ENCODE measurements at places on chromosomes 2 and 18.

DNA sequence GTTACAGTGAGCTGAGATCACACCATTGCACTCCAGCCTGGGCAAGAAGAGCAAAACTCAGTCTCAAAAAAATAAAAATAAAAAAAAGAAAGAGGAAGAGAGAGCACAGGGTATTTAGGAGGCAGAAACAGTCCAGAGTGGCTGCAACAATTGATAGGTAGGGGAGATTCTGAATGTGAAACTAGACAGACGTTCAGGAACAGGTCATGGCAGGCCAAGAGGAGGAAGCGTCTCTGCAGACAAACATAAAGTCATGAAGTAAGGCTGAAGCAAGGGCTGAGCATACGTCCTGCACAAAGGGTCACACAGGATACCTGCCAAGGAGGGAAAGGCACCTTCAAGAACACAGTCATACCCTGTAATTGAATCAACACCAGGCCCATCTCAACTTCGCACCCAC is 64.1 kb upstream of the ZNF532 start:
- no peak for DNase-seq

DNA sequence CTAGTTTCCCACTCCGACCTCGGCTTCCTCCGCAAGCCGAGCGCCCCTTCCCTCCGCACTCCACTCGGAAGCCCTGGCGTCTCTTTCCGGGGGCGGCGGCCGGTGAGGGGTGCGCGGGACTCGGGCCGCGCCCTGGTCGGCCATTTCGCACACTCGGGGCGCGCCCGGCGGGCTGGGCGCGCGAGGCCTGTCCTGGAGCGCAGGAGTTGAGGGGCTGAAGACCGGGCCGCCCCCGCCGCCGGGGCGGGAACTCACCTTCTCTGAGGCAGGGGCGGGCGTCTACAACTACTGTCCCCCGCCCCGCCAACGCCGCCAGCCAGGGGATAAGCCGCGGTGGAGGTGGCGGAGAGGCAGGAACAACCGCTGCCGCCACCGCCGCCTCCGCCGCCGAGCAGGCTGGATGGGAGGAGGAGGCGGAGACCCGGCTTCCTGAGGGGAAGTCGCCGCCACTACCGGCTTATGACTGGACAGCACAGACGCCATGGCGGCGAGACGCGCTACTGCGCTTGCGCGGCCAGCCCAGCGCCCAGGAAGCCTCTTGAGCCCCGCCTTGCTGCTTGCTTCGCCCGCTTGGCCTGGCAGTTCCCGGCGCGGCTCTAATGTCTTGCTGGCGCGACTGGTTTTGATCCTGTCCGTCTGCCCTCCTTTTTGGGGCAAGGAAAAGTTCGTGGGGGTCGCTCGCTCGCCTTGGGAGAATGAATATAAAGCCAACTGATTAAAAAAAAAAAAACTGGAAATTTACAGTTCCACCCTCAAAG is at the start of gene KRCC1:
KRCC1 (minus strand) TSS at position 413 of the 758 bp plus-strand sequence. CDS start 27,220 bp downstream, outside the sequence.
- peak; percentile 87 for DNase-seq

DNA sequence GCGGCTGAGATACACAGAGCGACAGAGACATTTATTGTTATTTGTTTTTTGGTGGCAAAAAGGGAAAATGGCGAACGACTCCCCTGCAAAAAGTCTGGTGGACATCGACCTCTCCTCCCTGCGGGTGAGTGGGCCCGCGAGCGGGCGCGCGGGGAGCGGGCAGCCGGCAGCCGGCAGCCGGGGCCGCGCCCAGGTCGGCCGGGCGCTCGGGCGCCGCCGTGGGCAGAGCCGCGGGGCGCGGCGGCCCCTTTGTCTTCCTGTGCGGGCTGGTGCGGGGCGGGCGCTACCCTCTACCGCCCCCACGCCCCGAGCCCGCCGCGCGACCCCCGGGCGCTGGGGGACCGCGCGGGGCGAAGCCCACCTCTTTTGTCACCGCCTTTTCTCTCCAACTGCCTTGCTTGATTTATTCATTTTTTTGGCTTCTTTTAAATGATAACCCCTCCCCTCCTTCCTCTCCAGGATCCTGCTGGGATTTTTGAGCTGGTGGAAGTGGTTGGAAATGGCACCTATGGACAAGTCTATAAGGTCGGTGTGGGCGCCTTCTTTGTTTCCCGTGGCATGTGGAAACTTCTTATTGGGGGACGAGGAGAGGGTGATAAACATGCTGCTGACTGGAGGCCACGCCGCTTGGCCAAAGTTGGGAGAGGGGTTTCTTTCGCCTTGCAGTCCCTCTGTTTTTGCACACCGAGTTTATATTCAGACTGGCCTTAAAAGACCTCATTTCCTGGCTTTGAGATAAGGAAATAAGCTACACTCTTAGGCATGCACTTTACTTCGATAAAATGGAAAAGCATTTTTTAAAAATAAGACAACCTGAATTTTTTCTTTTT is 722 bp downstream of the MAP4K4 start:
- no peak for DNase-seq

- no peak for DNase-seq
These were observed 329.3 kb downstream of the C1D start for GRCh38 chr2:67733517-67733916.

DNA sequence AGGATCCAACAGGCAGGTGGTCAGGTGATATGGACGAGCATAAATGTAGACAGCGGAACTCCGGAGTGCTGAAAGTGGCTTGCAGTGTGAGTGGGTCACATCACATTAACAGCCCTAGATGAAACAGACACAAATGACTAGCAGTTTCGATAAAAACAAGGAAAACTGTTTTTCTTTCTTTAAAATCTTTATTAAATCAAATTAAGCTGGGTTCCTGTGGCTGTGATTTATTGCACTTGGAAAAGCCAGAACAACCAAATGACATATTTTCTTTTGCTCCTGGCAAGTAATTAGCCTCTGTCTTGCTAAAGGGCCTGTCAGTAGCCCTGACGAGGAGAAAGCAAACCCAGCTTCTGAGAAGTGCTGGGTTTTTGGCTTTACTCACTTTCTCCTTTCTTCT is 152.9 kb upstream of the DDX18 start:
- DNase-seq: no peak

- no peak for DNase-seq
These were observed 358.1 kb upstream of the SYT4 start for GRCh38 chr18:43635397-43635796.

- DNase-seq: no peak
These were observed 65.2 kb upstream of the FIGN start for GRCh38 chr2:163800951-163801381.

DNA sequence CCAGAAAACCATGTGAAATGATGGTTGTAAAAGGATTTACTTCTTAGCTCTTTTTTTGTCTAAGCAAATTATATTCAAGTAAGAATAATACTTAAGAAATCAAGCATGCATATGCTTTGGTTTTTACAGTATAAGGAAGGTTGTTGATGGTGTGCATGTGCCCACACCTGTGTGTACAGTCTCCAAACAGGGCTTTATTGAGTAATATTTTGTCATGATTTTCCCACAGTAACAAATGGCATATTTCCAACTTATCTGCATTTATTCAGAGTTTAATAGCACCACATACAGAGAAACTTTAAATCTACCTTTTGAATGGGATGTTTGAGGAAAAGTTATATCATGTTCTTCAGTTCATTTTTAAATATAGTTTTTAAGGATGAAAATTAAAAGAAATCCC is 76.5 kb upstream of the DSG1 start:
- no peak for DNase-seq

GRCh38 chr18:44508474-44508873 is 172.2 kb upstream of the SETBP1 start:
- no peak for DNase-seq

DNA sequence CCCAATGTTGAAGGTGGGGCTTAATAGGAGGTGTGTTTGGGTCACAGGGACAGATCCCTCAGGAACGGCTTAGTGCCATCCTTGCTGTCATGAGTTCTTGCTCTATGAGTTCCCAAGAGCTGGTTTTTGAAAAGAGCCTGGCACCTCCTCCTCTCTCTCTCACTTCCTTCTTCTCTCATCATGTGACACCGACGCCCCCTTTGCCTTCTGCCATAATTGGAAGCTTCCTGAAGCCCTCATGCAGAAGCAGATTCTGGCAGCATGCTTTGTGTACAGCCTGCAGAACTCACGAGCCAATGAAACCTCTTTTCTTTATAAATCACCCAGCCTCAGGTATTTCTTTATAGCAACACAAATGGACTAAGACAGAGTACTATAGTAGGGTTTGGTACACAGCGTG is 100.4 kb upstream of the SH3BP4 start:
- DNase-seq: no peak

GRCh38 chr2:223488814-223489213 is 113.3 kb downstream of the SCG2 start:
- DNase-seq: no peak

- DNase-seq: no peak
These were observed 215.6 kb upstream of the SMIM21 start for GRCh38 chr18:75643083-75643482.

DNA sequence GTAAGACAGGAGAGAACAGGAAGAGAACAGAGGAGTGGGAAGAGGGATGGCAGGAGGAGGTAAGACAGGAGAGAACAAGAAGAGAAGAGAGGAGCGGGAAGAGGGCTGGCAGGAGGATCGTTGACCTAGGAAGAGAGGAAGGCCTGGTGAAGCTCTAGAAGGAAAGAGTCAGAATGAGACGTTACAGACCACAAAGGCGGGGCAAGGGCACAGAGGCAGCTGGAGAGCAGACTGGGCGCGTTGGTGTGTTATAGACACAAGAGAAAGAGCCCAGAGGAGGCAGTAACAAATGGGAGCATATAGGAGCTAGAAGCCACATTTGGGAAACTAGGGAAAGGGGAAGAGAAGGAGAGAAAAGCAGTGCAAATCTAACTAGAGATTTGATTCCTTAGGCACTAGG is 26.6 kb downstream of the PTRHD1 start:
- no peak for DNase-seq

DNA sequence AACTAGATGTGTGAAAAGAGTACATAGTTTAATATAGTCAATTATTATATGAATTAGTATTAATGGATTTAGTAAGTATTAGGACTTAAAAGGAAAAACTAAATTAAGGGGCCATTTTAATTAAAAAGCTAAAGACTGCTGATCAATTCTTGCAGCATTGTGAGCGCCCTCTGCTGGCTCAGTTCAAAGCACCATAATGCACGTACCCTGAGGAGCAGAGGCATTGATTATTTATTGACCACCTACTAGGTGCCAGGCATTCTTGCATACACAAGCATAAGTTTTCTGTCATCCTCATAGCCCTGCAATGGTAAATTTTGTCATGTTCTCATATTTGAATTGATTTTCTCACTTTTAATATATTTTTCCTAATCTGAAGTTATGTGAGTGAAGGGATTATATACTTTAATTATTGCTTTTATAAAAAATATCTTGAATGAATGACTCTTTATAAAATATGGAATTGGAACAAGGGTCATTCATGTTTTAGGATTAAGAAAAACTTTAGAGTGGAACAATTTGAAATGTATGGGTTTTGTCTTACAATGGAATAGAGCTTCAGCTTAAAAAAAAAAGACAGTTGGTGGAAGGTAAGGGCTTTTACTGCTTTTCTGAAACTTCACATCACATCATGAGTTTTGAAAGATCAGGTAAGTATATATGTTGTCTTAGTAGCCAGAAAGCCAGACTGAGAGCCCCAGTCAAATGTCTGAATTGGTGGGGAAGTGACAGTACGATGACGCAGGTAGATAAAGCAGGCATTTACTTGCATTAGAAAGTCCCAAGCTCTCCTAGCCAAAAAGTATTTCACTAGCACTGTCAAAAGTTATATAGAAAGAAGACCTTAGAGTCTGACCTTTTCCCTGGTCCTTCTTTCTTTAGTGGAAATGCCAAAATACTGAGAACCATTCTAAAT is 9.7 kb downstream of the ITGA4 start:
- peak; percentile 48 for DNase-seq

DNA sequence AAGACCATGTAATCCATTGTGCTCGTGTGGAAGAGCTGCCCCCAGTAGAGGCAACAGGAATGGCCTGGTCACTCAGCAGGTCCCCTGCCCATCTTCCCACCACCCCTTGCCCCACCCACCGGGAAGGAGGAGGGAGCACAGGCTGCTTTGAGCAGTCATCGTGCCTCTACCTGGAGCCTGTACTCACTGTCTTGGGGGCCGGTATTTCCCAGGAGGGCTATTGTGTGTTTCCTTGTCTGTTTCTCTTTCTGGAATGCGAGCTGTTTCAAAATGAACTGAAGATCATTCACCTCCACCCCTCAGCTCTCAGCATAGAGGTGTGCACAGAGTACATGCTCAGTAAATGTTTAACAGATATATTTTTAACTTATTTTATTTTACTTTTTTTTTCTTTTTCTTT is 7.7 kb upstream of the AMMECR1L start:
- DNase-seq: no peak

DNA sequence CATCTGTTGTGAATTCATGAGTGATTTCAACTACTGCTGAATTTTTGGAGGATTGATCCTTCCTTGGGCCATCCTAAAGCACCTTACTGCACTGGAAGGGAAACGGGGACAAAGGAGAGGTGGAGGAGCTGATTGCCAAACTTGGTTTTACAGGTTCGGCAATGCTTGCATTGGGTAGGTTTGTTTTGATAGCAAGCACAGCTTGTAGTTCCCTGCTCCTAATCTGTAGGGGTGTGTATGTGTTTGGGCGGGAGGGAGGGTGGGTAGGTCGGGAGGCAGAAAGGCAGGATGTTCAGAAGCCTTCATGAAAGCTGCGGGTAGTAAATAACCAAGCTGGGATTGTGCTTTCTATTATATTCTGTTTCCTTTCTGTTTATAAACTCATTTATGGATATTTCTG is 24.6 kb downstream of the PHLPP1 start:
- no peak for DNase-seq

DNA sequence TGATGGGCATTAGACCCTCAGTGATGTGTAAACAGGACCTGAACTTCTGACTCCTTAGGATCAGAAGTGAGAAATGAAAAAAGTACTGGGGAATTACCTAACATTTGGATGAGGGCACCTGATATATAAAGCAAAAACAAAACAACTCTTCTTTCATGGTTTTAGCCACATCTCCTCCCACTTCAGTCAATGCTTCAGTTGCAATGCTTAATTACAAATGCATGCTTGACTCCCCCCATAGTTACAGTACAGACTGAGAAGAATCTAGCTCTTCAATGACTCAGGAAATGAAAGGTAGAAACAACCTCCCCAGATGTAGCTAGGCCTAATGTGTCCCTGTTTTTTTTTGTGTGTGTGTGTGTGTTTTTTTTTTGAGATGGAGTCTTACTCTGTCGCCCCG is 276.8 kb upstream of the POU3F3 start:
- DNase-seq: no peak

DNA sequence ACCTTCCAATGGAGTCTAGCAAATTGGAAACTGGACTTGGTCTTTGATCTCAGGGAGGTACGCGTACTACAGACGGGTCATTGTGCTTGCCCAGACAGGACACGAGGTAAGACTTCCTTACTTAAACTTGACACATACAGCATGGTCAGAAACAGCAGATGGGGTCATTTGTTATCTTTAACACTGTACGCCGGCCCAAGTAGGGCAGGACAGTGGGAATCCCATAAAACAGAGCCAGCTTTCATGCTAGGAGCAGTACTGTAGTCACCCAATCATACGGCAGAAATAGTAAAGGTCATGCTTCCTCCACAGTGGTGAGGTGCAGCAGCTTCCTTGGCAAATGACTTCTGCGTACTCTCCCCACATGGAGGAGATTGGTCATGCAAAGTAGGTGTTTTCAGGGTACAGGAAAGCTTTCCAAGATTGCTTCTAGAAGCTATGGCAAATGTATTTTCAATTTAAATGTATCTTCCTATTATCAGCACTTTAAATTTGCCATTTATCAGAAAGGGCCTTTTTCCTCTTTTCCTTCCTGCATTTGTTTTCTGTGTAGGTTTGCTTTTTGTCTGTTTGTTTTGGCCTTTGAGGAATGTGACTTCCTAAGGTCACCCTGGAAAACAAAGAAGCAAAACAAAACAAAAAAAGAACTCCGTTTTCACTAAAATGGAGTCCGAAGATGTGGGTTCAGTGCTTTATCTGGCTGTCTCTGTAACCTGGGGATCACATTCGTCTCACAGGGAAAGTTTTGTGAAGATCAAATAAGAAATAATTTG is 74.0 kb upstream of the DSG1 start:
- no peak for DNase-seq

- no peak for DNase-seq
These were observed 51.8 kb upstream of the AP1S3 start for GRCh38 chr2:223889229-223889628.

Measured in stimulated activated CD4-positive, alpha-beta T cell treated with anti-CD3 and anti-CD28 coated beads, Interleukin-15, amount 100 ng/mL, for 1 hour (primary cell).